ENCODE measurements at places on chromosomes 12 and 14. TPM values are rescaled to one million over a fixed set of nuclear protein-coding genes. Genes with fewer than 3 reads are reported as not detected.

GRCh38 chr14:51534610-51535011 is 117.1 kb upstream of the FRMD6 start:
- no peak for DNase-seq

RNU4-1 gene
- 2,875 TPM for total RNA-seq

DNA sequence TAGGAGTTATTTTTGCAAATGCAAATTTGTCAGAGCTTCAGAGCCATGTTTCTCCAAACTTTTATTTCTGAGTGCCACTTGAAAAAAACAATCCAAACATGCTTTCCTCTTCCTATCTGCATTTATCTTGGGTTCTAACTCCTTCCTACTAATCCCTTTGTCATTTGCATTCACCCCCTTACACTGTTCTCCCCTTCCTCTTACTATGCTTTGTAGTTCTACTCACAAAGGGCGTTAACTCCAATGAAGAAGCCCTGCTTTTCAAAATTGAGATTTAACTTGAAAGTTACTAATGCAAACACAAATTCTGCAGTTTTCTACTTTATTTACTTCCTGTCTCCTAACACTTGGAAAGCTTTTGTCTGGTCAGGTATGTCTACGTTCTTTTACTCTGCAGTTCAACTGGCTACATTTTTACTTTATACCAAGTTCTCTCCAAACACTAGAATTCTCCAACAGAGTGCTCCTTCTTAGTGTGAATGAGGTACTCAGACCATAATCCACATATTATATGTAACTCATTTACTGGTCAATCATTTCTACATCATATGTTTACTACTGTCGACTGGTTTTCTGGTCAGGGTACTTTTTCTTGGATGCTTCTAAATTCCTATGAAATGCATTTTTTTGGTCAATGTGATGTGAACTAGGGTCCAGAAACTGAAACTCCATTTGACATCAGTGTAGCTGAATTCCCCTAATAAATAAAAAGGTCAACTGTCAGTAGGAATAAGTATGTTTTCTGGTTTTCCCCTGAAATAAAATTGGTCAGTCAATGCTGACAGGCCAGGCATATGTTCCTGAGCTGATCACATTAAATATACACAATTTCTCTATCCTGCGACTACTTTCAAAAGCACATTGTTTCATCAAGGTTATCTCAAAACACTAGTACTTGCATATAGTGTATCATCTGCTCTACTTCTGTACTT is 51.2 kb upstream of the OR5AU1 start:
- DNase-seq = no peak

- DNase-seq = no peak
Measured at GRCh38 chr12:88577537-88577936, 2.7 kb downstream of the KITLG start.

- no peak for DNase-seq
Measured at GRCh38 chr14:59310633-59311032, 122.2 kb downstream of the DAAM1 start.

DNA sequence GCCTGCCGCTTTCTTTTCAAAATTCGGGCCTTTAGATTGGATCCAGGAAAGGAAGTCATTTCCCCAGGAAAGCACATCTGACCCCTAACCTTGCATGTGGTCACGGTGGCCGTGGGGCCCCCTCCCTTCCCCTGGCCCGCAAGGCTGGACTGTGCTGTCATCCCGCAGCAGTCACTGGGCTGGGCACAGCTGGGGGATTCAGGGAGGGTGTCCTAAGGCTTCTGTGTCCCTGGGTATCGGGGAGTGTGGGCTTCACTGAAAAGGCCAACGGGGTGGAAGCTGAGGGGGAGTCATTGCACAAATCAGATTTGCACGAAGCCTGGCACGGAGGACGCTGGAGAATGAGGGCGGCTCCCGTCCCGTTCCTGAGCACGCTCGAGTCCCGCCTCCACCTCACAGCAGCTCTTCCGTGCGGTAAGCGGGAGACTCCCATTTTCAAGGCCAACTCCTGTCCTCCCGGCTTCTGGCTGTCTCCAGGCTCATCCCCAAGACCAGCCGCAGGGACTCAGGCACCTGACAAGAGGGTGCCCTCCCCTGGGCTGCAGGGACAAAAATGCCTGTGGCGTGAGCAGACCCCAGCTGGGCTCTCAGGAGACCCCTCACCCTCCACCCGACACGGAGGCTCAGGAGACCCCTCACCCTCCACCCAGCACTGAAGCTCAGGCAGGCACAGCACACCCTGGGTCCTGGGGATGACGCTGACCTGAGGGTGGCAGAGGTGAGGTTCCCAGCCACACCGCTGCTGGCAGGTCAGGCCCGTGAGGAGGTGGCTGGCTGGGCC is 9.6 kb downstream of the XRCC3 start:
- DNase-seq = no peak

CDH24 gene
- total RNA-seq = 13.3 TPM

DIO3 gene
- total RNA-seq = 0.34 TPM

PPP2R5C gene
- 115 TPM for total RNA-seq

GRCh38 chr12:49375406-49375805 is 8.1 kb downstream of the SPATS2 start:
- no peak for DNase-seq

RD3L gene
- not detected for total RNA-seq

- DNase-seq = no peak
Measured at GRCh38 chr12:52942901-52943181, 6.1 kb upstream of the KRT18 start.

- DNase-seq = no peak
Measured at GRCh38 chr12:52417740-52418139, 11.6 kb upstream of the KRT82 start.

RDH5 gene
- total RNA-seq = 5.9 TPM

DNA sequence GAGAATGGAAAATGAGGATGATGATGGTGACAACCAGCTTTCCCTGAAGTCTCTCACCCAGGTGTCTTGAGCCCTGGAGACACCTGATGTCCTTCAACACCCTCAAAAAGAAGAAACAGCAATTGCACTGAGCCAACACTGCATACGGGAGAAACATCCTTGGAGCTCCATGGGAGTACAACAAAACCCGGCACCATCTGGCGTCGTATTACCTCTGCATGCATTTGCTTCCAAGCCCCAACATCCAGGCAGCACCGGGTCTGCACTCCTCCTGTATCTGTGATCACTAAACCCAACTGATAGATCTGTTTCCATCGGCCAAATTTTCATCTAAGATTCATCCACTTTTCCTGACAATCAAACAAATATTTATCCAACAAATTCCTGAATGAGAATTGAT is 249.9 kb downstream of the DPF3 start:
- DNase-seq = no peak

BAZ2A gene
- total RNA-seq = 83.1 TPM

TOMM20L gene
- total RNA-seq = not detected

DNA sequence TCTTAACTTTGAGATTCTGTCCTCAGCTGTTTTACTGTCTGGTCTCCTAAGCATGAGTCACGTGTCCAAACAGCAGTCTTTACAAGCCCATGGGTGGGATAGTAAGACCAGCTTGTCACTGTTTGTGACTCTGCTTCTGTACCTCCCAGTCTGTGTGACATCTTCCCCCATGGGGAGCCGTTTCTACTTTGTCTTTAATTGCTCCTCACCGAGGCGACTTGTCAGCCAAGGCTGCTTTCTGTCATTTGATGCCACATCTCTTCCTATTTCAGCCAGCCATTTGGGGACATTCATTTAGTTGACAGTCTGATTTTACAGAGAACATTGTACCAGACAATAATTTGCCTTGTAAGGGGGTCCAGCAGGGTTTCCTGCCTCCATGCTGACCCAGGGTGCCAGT is 534.8 kb downstream of the NRXN3 start:
- DNase-seq = no peak

DNA sequence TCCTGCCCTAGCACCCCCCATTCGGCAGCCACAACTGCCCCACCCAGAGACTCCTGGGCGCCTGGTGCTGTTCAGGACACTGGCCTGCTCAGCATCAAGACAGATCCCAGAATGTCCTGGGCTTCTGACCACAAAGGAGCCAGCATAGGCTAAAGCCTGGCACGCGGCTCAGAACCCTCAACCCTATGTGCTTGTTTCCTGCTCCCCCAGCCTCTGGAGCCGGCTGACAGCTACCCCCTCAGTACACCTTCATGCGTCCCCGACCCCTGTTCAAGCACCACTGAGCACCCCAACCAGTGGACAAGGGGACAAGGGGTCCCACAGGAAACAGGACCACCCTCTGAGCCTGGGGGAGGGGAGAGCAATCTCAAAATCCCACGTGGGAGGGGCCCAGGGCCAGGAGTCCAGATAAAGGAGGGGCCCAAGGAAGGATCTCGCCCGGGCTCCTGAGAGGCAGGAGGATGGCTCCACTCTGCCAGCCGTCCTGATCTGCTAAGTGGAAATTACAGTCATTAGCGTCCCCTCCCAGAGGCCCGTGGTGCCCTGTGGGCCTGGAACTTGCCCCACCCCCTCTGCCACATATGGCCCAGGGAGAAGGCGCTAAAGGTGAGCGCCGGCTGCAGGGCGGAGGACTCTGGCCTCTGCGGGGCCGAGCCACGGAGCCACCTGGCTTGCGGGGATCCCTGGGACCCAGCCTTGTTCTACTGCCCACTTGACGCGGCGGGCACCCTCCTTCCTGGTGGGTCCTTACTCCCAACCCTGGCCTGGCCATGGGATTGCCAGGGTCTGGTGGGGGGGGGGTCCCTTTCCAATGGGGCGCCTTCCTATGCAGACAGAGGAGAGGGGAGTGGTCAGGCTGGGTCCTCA is 27.2 kb upstream of the GPR132 start:
- no peak for DNase-seq

TIGAR gene
- 19.9 TPM for total RNA-seq

DNA sequence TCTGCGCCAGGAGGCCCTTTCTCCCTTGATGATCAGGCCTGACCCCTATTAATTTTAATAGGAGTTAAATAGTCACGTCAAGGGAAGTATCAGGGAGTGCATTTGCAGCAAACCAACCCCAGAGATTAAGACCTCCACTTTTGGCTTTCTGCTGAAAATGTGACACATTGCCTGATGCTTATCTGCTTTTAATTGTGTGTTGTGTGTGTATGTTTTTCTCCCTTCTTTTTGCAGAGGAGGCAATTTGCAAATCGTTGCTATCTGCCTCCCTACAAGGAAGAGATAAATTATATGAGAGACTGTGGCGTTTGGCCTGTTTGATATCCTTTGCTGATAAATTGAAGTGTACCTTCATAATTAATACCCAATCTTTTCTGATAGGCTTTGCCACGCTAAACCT is 822.9 kb downstream of the VRK1 start:
- DNase-seq = no peak

DNA sequence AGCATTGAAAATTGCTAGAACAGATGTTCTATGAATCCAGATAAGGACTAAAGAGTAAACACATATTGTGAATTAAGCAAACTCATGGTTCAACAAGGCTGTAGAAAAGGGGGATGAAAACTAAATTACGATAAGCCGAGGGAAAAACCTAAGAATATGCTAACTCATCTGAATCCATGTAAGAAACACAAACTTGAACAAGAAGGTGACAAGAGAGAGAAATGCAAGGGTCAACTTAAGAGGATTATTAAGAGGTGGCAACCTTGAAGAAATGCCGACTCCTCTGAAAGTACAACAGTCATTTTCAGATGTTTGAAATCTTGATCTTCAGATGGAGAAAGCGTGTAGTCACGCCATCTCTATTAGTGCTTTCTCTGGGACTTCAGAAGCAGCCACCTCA is 128.6 kb downstream of the TTC7B start:
- no peak for DNase-seq

TDRD9 gene
- not detected for total RNA-seq

DNA sequence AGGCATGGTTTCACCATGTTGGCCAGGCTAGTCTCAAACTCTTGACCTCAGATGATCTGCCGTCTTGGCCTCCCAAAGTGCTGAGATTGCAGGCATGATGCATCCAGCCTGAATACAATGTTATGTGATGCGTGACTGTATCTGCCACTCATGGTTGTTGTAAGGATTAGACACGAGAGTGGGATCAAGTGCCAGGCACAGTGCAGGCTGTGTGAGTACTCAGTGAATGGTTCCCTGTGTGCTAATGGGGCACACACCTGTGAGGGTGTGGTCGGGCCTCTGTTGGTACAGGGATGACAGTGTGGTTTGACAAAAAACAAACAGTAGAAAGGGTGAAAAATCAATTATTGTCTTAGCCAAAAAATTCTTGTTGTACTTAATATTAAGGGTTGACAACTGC is 61.8 kb downstream of the TECPR2 start:
- DNase-seq = no peak

- DNase-seq = no peak
Measured at GRCh38 chr12:10018386-10018785, 8.0 kb downstream of the CLEC12B start.

- DNase-seq = no peak
Measured at GRCh38 chr14:34780646-34781045, 66.3 kb upstream of the CFL2 start.

DNA sequence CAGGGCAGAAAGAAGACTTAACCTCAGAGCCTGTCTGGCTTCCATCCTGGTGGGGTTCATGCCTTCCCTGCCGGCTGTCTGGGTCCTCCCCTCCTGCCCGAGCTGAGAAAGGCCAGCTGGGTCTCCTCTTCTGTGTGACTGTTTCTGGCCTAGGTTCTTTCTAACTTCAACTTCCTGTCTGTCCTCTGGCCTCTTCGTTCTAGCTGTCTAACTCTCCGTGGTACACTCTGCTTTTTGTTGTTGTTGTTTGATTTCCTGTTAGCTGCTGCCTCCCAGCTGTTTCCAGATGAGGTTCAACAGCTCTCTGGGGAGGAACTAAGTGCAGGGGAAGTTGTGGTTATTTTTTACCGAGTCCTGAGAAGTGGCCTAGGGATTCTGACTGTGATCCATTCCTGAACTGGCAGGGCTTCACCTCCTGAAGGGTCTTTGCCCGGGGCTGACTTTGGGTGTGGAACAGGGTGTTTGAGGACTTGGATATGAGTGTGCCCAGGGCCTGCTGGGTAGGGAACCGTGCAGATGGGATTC is 3.2 kb downstream of the MLXIP start:
- no peak for DNase-seq

- no peak for DNase-seq
Measured at GRCh38 chr12:90207799-90208198, 499.2 kb upstream of the ATP2B1 start.

- peak; percentile 88 for DNase-seq
Measured at GRCh38 chr14:24296341-24297157, 3.0 kb downstream of the DHRS1 start.

- no peak for DNase-seq
Measured at GRCh38 chr12:111398530-111398929, 7.2 kb upstream of the SH2B3 start.

IGF1 gene
- 0.40 TPM for total RNA-seq

RAD9B gene
- total RNA-seq = 0.64 TPM

COL2A1 gene
- 0.70 TPM for total RNA-seq

DNA sequence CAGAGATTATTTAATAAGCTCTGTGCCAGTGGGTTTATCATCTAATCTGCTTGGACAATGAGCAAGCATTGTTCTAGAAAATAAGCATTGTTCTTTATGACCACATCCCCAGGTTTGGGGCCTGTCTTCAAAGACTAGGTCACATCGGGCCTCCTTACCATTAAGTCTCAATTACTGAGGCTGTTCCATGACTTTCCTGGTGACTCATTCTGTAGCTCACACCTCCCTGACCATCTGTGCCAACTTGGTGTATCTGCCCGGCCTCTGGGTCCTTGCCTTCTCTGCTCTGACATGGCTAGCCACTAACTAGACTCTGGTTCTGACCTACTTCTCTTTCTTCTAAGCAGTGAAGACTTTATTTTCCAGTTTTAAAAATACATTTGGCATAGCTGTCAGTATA is 44.4 kb upstream of the PLEKHA5 start:
- no peak for DNase-seq

- no peak for DNase-seq
Measured at GRCh38 chr12:91009319-91009950, 4.7 kb upstream of the EPYC start.

- DNase-seq = peak; percentile 90
Measured at GRCh38 chr12:75908961-75909605, 122.5 kb downstream of the PHLDA1 start.
